ENCODE measurements at places on chromosomes 1 and 21. TPM values are rescaled to one million over a fixed set of nuclear protein-coding genes. Genes with fewer than 3 reads are reported as not detected.

The SYT6 gene
- 0.44 TPM for total RNA-seq

The SDF4 gene
- total RNA-seq, result 93.3 TPM

The RIT1 gene
- 23.3 TPM for total RNA-seq

The NUDT4B gene
- total RNA-seq, result 6.1 TPM

The SPATA21 gene
- total RNA-seq, result not detected

The FCRL6 gene
- 0.39 TPM for total RNA-seq

The CYP4A22 gene
- total RNA-seq, result 4.5 TPM

The NFYC gene
- total RNA-seq, result 30.3 TPM

The PADI3 gene
- not detected for total RNA-seq

The S100A7A gene
- not detected for total RNA-seq

The FNDC5 gene
- 0.21 TPM for total RNA-seq

The FAM72C gene
- not detected for total RNA-seq

The ORC1 gene
- total RNA-seq, result 0.39 TPM

The TAS1R1 gene
- 0.78 TPM for total RNA-seq

The TNFRSF4 gene
- total RNA-seq, result 0.90 TPM

The TMCC2 gene
- 2.8 TPM for total RNA-seq

The SPRR2G gene
- not detected for total RNA-seq

The LRRC8B gene
- 28.3 TPM for total RNA-seq

The BACE2 gene
- 96.9 TPM for total RNA-seq

The HES2 gene
- not detected for total RNA-seq

The CFHR3 gene
- total RNA-seq, result 3.0 TPM

The IFNGR2 gene
- 153 TPM for total RNA-seq

The GMEB1 gene
- total RNA-seq, result 7.1 TPM

The F13B gene
- not detected for total RNA-seq

The GPR61 gene
- not detected for total RNA-seq

The HPDL gene
- total RNA-seq, result 1.7 TPM

The CYP4Z1 gene
- total RNA-seq, result 10.0 TPM

The INTS7 gene
- 8.7 TPM for total RNA-seq

The SPATA45 gene
- total RNA-seq, result not detected

The ARHGEF16 gene
- total RNA-seq, result 10.0 TPM

The KLF17 gene
- not detected for total RNA-seq

The RXFP4 gene
- not detected for total RNA-seq

The SLC30A10 gene
- 0.63 TPM for total RNA-seq

The PLEKHG5 gene
- 35.7 TPM for total RNA-seq

The MPL gene
- total RNA-seq, result not detected

The ALX3 gene
- total RNA-seq, result not detected

The KHDRBS1 gene
- 78.1 TPM for total RNA-seq

The VASH2 gene
- 0.39 TPM for total RNA-seq

The SV2A gene
- 2.7 TPM for total RNA-seq

The LCE3E gene
- not detected for total RNA-seq
